ENCODE measurements at places on chromosomes 2 and 18.

DNA sequence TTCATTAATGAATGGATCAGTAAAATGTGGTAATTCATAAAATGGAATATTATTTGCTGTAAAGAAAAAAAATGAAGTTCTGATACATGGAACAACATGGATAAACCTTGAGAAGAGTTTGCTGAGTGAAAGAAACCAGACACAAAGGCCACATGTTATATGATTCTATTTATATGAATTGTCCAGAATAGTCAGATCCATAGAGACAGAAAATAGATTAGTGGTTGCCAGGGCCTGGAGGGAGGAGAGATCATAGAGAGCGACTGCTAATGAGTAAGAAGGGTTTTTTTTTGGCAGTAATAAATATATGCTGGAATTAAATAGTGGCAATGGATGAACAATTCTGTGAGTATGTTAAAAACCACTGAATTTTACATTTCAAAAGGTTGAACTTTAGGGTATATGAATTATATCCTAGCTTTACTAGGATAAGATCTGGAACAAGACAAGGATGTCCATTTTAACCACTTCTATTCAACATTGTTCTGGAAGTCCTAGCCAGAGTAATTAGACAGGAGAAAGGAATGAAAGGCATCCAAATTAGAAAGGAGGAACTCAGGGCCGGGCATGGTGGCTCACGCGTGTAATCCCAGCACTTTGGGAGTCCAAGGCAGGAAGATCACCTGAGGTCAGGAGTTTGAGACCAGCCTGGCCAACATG is 48.8 kb downstream of the MAPRE2 start:
- no peak for DNase-seq

GRCh38 chr18:78820161-78820834 is 159.3 kb upstream of the SALL3 start:
- DNase-seq = no peak

GRCh38 chr2:34174506-34174905 is 575.4 kb upstream of the FAM98A start:
- no peak for DNase-seq

DNA sequence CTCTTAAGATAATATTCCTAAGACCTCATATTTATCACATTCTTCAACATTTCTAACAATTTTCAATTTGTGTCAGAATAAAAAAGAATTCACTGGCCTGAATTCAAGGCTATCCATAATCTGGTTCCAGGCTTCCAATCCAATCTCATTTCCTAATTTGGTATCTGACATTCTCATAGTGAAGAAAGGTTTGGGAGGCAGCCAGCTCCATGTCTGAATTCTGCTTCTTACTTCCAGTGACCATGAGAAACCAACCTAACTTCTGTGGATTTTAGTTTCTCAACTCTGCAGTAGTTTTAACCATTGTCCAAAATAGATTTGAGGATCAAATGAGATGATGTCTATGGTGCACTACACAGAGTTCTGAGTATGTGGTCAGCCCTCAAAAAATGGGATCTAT is 439.1 kb upstream of the GCFC2 start:
- no peak for DNase-seq

GRCh38 chr2:174881678-174882077 is 117.4 kb upstream of the CHRNA1 start:
- no peak for DNase-seq

- DNase-seq = no peak
These were observed 513.5 kb downstream of the TRIB2 start for GRCh38 chr2:13230221-13230620.

DNA sequence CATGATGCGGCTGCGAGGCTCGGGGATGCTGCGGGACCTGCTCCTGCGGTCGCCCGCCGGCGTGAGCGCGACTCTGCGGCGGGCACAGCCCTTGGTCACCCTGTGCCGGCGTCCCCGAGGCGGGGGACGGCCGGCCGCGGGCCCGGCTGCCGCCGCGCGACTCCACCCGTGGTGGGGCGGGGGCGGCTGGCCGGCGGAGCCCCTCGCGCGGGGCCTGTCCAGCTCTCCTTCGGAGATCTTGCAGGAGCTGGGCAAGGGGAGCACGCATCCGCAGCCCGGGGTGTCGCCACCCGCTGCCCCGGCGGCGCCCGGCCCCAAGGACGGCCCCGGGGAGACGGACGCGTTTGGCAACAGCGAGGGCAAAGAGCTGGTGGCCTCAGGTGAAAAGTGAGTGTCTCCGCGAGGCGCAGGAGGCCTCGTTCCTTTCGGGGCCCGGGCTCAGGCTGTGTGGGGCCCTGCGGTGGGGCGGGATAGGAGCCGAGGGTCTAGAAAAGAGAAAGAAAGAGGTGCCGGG is 520 bp downstream of the GLS start:
- no peak for DNase-seq

- no peak for DNase-seq
These were observed 348.8 kb upstream of the ETAA1 start for GRCh38 chr2:67048314-67048713.

DNA sequence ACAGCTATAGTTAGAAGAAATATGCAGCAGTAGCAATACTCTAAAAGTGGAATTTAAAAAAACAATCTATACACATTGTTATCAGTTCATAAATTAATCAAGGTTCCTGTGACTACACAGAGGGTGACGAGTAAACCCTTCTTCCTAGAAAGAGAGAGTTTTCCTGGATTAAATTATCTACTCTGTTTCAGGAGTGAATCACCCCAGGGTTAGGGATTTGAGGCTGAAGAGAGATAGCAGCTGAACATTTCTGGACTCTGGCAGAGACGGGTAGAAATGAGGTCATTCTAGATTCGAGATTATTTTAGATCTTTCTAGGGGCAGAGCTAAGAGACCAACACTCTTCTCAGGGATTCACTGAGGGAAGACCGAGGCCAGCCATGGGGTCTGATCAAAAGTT is 38.8 kb upstream of the PMAIP1 start:
- DNase-seq = no peak

- DNase-seq = no peak
These were observed 642 bp upstream of the KCNK3 start for GRCh38 chr2:26691881-26692278.

DNA sequence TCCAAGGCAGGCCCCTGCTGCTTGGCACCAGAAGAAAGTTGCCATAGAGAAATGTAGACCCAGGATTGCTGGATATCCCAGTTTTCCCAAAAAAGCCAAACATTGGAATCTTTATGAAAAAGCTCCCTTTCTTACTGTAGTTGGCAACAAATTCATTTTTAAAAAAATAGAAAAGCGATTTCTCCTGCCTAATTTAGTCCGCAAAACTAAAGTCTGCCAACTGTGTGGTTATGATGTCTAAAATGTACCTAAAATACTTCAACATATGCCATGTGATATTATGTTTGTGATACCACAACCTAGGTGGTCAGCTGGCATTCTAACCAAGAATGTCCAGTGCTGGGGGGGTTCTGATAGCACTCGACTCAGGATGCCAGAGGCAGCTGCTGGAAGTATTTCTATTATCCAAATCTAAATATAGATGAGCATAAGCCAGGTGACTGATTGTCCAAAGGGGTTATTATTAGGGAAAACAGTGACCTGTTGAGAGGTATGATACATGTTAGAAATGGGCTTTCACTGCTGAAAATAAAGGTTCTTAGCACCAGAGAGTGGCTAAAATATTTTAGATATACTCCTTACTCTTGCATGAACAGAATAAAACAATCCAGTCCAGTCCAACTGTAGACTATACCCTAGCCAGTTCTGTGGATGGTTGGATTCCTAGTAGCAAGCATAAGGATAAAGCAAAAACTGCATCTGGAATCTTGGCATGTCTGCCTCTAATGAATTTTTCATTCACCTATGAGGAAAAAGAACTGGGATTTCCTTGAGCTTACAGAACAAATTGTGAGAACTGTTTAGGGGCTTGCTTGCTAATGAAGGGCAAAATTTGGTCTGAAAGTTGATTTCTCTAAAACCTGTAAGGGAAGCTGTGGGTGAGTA is 101.7 kb downstream of the STK39 start:
- no peak for DNase-seq

Measured in fibroblast of the conjunctiva (primary cell).